ENCODE measurements at places on chromosomes 2 and 18. TPM values are rescaled to one million over a fixed set of nuclear protein-coding genes. Genes with fewer than 3 reads are reported as not detected.

The TEKT4 gene
- total RNA-seq: not detected

The NCKAP5 gene
- total RNA-seq: 27.9 TPM

The TMEM163 gene
- total RNA-seq: 0.71 TPM

The ASAP2 gene
- total RNA-seq: 51.8 TPM

The SLC20A1 gene
- 116 TPM for total RNA-seq

The DUSP2 gene
- total RNA-seq: 1.1 TPM

The KCNK3 gene
- total RNA-seq: 0.68 TPM

- no peak for DNase-seq
Measured at GRCh38 chr2:150120326-150120955, 367.0 kb downstream of the RND3 start.

DNA sequence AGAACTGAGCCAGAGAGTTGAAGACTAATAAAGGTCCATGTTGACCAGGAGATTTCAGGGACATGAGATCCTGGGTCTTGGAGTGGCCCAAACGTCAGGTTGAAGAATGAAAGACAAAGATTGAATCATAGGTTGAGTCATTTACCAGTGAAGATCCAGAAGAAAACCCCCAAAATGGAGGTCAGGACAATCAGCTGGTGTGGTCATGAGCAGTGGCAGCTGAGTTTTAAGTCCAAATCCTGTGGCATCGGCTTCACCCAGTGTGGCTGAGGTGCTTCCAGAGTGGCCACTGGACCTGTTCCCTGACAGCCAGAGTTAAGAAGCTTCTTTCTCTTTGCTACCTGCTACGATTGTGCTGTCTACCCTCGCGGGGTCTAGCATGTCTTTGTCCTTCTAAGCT is 234.0 kb downstream of the BCL2 start:
- no peak for DNase-seq

DNA sequence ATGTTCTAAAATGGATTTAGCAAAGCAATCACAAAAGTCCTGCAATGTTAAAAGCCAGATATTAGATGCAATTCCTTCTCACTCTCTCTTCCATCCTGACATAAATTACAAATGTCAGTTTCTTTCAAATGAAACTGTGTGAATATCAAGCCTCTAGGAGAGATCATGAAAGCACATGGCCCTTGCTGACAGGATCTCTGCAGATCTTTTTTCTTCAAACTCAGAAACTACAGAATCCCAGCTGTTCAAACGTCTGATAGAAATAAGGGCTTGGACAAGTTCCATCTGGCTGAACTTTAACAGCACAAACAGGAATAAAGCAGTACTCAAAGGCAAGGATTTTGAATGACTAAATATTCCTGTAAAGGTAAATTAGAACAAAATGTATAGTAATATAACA is 47.6 kb downstream of the PDE1A start:
- DNase-seq: no peak

- DNase-seq: no peak
Measured at GRCh38 chr2:112173646-112174319, 35.6 kb downstream of the FBLN7 start.

DNA sequence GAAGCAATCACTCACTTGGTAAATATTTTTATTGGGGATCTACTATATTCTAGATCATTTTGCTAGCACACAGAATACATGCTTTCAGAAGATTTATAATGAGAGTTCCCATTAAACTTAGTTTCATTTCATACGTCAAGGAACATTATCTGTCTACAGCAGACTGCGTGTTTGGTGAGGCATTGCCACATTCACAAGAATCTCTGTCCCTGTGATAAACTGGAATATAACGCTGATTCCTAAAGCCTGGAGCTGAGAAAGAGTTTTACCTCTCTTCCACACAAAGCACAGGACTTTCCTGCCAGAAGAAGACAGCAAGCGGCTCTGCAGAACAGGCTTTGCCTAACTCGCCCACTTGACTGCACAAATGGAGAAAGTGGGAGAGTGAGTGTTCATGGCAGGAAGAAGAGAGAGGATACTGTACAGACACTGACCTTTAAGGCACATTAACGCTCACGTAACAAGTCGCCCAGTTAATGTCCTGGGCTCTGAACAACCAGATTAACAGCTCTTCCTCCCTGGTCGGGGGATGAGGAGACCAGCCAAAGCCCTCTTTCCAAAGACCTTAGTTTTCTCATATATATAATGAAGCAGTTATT is 356.2 kb downstream of the GPD2 start:
- no peak for DNase-seq

- no peak for DNase-seq
Measured at GRCh38 chr2:10772868-10773215, 39.7 kb downstream of the PDIA6 start.

GRCh38 chr2:203756161-203756560 is 49.7 kb downstream of the CD28 start:
- DNase-seq: no peak

DNA sequence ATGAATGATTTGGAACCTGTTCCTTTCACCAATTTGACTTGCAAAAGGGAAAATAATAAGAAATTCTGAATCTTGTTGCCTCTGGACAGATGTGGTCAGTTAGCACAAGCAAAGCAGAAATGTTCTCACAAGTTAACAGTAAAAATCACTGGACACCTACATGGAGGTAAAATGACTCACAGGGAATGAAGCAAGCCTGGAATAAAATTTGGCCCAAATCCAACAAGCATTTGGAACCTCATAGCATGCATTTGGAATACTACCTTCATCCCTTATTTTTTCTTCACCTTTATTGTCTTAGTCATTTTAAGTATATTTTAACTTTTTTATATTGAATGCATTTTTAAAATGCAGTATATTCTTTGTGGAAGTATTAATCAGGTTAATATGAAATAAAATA is 602.9 kb downstream of the ARHGAP15 start:
- no peak for DNase-seq

DNA sequence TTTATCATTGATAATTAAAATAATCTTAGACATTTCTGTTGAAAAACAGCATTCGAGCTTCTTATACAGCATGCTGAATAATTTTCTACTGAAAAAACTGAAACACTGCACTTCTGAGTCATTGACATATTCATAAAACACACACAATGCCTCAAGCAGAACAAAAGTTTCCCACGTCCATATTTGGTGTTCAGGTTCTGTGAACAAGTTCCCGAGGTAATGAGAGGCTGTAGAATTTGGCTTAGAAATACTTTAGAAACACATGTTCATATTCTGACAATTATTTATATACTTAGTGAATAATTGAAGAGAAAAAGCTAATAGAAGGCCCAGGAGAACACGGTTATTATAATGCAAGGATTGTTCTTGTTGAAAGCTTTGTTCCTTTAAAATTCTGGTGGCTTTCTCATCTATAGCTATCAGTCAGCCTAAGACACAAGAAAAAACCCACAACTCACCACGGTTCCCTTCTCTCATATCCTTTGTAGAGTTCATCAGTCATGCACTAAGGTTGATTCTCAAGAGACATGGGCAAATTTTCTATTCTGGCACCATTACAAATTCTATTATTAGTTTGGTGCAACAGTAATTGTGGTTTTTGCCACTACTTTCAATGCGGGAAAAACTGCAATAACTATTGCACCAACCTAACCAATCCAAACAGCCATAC is 194.4 kb downstream of the TMX3 start:
- no peak for DNase-seq

- no peak for DNase-seq
Measured at GRCh38 chr2:25304826-25305596, 36.7 kb downstream of the DNMT3A start.

- no peak for DNase-seq
Measured at GRCh38 chr18:37598396-37598795, 32.8 kb upstream of the CELF4 start.

- no peak for DNase-seq
Measured at GRCh38 chr2:73851274-73851673, 22.5 kb downstream of the STAMBP start.

- no peak for DNase-seq
Measured at GRCh38 chr2:240324312-240325015, 111.0 kb upstream of the GPC1 start.

DNA sequence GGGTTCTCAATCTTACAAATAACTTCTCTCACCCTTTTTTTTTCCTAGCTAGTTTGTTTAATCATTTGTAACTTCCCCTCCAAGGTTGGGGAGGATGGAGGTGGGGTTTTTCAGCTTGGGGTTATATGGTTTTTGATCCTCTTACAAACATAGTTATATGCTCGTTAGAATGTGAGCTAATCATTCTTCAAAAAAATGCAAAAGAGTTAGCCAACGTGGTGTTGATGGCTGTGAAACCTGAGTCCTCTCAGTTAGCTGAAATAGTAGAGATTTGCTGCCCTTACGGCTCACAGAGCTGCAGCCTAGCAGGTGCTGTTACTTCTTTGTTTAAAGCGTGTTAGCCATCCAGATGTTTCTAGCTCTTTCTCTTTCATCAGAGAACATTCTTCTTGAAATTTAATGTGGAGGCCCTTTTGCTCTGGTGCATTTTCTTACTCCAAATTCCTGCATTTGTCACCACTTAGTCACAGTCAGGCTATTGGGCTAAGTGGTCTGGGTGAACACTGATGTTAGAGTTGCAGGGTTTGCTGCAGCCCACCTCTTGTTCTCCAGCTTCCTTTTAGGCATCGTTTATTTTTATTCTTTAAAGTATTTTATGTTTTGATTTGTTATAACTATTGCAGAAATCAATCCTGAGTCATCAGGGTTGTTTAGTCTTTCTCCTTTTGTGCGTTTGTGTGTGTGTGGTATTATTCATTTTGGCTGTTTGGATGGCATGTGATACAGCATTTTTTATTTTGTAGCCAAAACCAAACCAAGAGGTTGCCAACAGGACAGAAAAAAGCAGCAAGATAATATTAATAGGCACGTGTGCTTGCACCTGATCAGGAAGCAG is 41.1 kb downstream of the LIMS1 start:
- DNase-seq: no peak

DNA sequence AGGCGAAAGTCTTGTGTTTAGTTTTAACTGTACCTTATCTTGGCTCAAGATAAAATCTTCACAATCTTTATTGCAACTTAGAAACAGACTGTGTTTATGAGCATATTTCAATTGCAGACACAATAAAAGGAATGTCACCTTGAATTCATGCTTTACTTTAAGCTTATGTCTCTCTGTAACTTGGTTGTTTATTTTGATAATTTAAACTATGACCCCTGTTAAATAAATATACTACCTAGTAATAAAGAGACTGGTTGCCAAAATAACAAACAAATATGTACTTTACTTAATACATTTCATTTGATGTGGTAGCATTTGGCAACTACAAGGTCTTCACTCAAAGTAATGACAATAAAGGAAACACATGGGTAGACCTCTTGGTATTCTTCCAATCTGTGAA is 202.6 kb downstream of the KCNJ3 start:
- DNase-seq: no peak
